ENCODE measurements at places on chromosomes 7 and 10. TPM values are rescaled to one million over a fixed set of nuclear protein-coding genes. Genes with fewer than 3 reads are reported as not detected.

The ZNF804B gene
- not detected for polyA plus RNA-seq

The PON1 gene
- 0.04 TPM for polyA plus RNA-seq

The PLXNA4 gene
- under 0.01 TPM for polyA plus RNA-seq

The LDB3 gene
- 2.2 TPM for polyA plus RNA-seq

The SPDYE8 gene
- not detected for polyA plus RNA-seq

The NUDT13 gene
- 1.9 TPM for polyA plus RNA-seq

The ANKRD30A gene
- not detected for polyA plus RNA-seq

The DEPP1 gene
- 6.8 TPM for polyA plus RNA-seq

The NANOS1 gene
- polyA plus RNA-seq: 0.50 TPM

The PLXDC2 gene
- polyA plus RNA-seq: 0.89 TPM

The SH2D4B gene
- polyA plus RNA-seq: not detected

The OR2A1 gene
- not detected for polyA plus RNA-seq

The VSTM2A gene
- polyA plus RNA-seq: not detected

The MINDY4 gene
- 6.5 TPM for polyA plus RNA-seq

The TUBAL3 gene
- polyA plus RNA-seq: 97.7 TPM
